NCI-H69 (cell line): ENCODE measurements at places on chromosomes 12 and 14.

DNA sequence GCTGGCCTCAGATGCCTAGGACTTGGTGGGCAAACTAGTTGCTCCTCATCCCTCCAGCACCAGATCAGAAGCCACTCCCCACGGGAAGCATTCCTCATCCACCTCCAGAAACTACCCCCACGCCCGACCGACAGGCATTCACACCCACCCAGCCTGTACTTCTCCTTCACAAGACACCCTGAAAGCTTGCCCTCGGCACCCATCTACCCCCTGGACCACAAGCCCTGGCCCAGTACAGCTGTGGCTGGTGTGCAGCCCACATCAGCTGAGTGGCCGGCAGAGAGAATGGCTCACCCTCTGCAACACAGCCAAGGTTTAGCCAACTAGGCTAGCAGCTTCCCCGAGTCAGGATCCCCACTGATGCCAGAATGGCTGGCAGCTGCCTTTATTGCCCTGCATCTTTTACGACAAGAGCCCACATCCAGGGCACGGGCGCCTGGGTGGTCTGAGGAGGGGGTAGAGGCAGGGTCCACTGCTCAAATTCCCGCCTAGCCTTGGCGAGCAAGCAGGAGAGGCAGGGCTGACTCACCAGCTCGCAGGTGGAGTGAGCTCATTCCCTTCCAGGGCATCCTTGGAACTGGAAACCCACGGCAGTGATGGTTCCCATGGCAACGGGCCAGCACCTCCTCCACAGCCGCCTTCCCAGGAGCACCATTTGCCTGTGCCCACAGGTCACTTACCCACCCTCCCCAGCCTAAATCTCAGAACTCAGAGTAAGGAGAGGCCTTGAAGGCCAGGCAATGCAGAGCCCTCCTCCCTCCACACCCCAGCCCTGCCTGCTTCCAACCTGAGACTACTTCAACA, 17.1 kb downstream of the ACTN1 start:
- DNase-seq = peak; percentile 81

- DNase-seq = no peak
These were observed 38.9 kb downstream of the WSCD2 start for GRCh38 chr12:108167974-108168373.

- peak; percentile 39 for DNase-seq
These were observed 166.9 kb upstream of the LRIG3 start for GRCh38 chr12:59087077-59087673.

DNA sequence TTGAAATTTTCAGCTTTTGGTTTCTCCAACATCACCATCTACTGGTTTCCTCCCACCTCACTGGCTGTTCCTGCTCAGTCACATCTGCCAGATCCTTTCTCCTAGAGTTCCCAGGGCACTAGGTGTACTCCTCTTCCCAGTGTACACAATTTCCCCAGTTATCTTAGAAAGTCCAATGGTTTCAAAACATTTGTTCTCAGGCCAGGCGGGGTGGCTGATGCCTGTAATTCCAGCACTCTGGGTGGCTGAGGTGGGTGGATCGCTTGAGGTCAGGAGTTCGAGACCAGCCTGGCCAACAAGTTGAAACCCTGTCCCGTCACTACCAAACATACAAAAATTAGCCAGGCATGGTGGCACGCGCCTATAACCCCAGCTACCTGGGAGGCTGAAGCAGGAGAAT, 60.7 kb downstream of the SPPL3 start:
- no peak for DNase-seq

GRCh38 chr14:101045511-101045910, 142.0 kb upstream of the RTL1 start:
- no peak for DNase-seq

DNA sequence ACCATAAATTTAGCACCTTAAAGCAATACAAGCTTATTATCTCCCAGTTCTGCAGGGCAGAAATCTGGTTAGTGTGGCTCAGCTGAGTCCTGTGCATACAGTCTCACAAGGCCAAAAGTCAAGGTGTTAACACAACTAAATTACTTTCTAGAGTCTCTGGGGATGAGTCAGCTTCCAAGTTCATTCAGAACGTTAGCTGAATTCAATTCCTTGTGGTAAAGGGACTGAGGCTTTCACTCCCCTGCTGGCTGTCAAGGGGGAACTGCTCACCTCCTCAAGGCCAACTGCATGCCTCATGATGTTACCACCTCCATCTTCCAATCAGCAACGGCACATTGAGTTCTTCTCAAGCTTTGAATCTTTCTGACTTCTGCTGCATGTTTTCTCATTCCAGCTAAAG, 27.6 kb downstream of the EML5 start:
- no peak for DNase-seq

- no peak for DNase-seq
These were observed 502 bp downstream of the MPHOSPH9 start for GRCh38 chr12:123232472-123232806.

- DNase-seq = peak; percentile 21
These were observed 18.3 kb downstream of the SLC25A47 start for GRCh38 chr14:100341301-100342031.

DNA sequence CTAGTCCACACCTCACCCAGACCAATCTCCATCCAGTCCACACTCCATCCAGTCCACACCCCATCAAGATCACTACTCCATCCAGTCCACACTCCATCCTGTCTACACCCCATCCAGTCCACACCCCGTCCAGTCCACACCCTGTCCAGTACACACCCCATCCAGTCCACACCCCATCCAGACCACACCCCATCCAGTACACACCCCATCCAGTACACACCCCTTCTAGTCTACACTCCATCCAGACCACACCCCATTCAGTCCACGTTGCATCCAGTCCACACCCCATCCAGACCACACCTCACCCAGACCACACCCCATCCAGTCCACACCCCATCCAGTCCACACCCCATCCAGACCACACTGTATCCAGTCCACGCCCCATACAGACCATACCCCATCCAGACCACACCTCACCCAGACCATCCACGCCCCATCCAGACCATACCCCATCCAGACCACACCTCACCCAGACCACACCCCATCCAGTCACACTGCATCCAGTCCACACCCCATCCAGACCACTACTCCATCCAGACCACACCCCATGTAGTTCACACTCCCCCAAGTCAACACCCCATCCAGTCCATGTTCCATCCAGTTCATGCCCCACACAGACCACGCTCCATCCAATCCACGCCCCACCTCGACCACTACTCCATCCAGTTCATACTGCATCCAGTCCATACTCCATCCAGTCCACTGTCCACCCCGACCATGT, 116.6 kb upstream of the RTL1 start:
- DNase-seq = no peak

DNA sequence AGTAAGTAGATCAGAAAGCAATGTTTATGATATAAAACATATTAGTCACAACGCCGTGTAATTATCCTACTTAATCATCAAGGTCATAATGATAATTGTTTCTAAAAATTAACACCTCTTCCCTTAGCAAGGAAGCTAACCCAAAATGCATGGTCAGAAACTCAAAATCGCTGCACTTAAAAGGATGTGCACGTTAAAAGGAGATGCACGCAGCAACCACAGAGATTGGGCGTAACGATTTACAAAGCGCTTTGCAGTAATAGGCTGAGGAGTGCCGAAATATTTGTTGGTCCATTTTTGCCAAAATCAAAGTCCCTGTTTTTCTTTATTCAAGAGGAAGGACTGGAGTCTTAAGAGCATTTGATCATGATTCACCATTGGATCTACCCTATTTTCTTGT, 1077.2 kb downstream of the VRK1 start:
- no peak for DNase-seq

DNA sequence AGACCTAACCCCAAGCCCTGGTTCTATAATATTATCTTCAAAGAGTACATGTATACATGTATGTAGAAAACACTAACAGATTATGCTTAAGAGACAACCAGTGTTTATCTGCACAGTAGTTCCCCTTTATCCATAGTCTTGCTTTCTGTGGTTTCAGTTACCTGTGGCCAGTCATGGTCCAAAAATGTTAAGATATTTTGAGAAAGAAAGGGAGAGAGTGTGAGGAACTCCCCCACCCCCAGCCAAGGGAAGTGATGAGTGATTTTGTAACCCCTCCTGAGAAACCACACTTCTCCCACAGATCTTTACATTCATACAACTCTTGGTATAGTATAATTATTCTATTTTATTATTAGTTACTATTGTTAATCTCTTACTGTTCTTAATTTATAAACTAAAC, 77.3 kb upstream of the CNTN1 start:
- no peak for DNase-seq
